ENCODE measurements at places on chromosomes 12 and 14.

- DNase-seq, result no peak
Observed at GRCh38 chr12:7856516-7856915, 16.2 kb downstream of the SLC2A14 start.

GRCh38 chr12:111685322-111685810 is 390 bp downstream of the BRAP start:
- DNase-seq, result no peak

GRCh38 chr14:78242086-78242485 is 71.9 kb downstream of the NRXN3 start:
- DNase-seq, result no peak

DNA sequence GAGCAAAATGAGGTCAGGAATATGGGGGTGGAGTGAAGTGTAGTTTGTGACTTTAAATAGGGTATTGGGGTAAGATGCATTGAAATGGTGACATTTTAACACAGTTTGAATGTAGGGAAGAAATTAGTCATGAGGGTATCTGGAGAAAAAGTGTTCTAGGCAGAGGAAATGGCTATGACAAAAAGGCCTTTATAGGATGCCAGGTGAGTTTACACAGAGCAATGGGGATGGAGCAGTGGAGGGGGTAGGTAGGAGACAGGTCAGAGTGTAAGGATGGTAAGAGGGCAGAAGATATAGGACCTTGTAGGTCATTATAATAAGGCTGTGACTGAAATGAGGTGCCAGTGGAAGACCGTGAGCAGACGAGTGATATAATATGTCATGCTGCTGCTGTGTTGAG is 30.4 kb downstream of the HEATR5A start:
- no peak for DNase-seq

DNA sequence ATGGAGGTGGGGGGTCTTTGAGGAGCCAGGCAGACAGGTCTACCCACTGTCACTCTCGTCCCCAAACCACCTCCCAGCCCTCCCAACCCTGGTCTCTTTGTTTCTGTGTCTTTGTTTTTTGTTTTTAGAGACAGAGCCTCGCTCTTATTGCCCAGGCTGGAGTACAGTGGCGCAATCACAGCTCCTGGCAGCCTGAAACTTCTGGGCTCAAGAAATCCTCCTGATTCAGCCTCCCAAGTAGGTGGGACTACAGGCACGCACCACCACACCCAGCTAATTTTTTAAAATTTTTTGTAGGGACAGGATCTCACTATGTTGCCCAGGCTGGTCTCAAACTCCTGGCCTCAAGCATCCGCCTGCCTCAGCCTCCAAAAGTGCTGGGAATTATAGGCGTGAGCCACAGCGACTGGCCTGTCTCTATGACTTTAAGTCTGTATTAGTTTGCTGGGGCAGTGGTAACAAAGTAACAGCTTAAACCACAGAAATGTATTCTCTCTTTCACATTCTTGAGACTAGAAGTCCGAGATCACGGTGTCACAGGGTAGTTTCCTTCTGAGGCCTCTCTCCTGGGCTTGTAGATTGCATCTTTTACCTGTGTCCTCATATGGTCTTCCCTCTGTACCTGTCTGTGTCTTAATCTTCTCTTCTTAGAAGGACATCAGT is 26.1 kb downstream of the DTX1 start:
- DNase-seq, result no peak

- DNase-seq, result no peak
Observed at GRCh38 chr12:106519607-106520021, 63.2 kb upstream of the RFX4 start.

DNA sequence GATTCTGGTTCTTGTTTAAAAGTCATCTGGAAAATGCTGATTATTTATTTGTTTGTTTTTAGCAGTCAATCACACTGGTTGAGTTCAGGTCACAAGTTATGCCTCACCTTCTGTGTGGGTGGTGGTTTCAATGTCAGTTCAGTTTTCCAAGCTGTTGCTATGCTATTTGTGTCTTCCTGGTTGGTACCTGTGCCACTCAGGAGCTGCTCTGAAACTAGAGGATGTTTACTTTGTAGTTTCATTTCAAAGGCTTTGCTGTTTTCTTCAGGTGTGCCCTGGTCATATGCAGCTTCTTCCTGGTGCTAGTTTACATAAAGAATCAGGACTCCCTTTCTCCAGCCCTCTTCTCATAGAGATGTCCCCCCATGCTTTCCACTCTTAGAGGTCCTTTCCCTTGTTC is 75.7 kb upstream of the PPP4R3A start:
- DNase-seq, result no peak

- DNase-seq, result peak; percentile 38
Observed at GRCh38 chr14:65170768-65171507, 68.6 kb upstream of the MAX start.

GRCh38 chr14:70828188-70828587 is 18.9 kb upstream of the MAP3K9 start:
- no peak for DNase-seq

GRCh38 chr12:480831-481816 is 21.4 kb downstream of the B4GALNT3 start:
- no peak for DNase-seq

- no peak for DNase-seq
Observed at GRCh38 chr14:92407410-92407809, 84.4 kb downstream of the SLC24A4 start.

DNA sequence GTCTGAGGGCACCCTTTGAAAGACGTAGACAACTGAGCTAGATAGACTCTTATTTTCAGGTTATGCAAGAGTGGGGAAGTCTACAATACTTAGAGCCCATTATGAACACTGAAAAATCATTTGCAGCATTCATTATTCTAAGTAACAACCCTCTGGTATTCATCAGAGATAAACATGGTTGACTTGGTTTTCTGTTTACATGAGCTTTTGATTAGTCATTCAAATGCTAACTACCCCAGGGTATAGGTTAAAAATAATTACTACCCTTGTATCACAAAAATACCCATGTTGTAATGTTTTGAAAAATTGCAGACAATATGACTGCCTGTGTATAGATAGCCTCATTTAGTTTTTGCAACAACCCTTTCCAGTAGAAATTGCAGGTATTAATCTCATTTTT is 78.5 kb downstream of the PPFIBP1 start:
- DNase-seq, result no peak

- no peak for DNase-seq
Observed at GRCh38 chr14:33287189-33287588, 348.5 kb downstream of the NPAS3 start.

GRCh38 chr12:13104409-13104808 is 942 bp upstream of the GSG1 start:
- no peak for DNase-seq

DNA sequence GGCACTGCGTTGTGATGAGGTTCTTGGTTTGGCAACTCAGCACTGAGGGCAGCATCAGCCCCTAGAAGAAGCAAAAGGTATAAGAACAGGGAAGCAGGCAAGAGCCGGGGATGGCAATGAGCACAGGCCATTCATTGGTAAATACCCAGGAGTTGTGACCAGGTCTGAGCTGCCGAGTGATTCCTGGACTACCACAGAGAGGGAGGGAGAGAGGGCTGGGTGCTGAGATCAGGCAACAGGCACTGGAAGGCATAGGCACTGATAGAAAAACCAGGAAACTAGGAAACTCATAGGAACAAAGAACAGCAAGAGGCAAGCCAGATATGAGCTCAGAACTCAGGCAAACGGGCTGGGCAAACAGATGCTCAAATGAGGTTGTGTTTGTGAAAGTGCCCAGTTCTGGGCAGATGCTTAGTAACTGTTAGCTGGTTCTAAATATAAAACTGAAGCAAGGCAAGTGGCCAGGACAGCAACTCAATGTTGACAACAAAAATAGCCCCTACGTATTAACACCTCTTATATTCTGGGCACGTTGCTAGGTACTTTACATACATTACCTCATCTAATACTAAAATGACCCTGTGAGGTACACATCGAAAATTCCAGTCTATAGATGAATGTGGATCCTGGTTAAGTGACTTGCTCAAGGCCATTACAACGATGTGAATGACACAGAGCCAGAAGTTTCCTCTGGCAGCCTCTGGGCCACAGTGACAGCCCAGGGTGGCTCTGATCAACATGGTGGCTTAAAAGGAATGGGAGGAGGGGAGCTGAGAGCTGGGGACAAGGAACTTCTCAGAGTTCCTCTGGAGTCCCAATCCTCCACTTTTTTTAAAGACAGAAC is 121.1 kb downstream of the PRMT8 start:
- no peak for DNase-seq

DNA sequence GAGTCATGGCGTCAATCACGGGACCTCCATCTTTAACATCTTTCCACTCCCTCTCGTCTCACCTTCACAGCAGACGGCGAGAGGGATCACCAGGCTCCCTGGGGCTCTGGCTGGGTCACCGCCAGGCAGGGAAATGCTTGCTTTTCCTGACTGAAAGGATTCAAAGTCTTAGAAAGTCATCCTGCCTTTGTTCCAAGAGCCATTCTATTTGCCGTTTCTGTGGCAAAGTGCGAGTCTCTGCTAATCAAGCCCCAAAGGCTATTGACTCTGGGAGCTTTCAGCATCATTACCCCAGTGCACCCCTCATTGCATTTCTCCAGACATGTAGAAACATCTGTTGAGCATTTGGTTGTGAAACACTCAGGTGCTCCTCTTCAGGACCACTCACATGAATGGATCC is 69.6 kb downstream of the GSC start:
- DNase-seq, result no peak

DNA sequence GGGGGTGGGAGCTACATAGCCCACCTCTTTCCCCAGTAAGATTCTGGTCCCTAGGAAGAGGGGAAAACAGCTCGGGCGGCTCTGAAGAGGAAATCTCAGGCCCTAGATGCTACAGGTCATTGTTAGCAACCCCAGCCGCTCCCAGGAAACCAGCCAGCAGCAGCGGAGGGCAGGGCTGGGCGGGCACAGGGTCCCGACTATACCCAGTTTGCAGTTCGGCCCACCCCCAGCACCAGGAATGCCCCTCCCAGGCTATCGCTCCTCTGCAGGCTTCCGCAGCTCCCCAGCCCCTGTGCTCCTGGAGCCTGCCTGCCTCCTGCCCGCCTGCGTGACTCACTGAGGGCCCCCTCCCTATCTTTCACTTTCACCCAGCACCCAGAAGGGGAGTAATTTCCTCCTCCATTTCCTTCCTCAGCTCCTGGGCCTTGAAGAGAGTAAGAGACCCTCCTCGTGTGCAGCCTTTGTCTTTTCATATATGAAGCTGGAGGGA is 27.2 kb upstream of the PNMA1 start:
- DNase-seq, result peak; percentile 71

DNA sequence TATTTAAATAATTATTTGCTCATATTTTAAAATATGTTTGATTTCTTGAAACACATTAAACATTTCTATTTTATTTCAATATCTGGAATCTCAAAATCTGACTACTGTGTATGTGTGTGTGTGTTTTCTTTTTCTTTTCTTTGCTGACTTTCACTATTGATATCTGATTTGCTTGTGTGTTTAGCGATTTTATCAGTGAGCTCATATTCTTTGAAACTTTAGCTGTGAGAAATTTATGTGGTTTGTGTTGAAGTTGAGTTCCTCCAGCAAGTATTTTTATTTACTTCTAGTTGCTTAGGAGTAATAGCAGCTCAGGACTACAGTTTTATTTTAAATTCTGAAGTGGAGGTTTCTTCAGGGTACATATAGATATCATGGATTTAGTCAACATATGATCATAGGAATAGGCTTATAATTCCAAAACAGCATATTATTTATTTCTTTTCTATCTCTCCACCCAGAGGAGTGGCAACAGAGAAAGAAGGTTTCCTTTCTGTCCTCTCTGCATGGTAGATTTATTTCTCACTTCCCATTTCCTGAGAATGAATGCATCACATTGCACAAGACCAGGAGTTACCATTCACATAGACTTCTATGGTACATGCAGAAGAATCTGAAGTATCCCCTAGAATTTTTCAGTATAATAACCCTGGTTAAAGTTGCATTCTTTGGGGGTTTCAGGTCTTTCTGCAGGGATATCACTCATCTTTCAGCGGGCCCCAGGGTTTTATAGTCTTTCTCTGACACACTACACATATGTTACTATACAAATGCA is 60.5 kb downstream of the PTPRQ start:
- DNase-seq, result no peak

GRCh38 chr12:39804898-39805297 is 185.3 kb upstream of the ABCD2 start:
- DNase-seq, result no peak

DNA sequence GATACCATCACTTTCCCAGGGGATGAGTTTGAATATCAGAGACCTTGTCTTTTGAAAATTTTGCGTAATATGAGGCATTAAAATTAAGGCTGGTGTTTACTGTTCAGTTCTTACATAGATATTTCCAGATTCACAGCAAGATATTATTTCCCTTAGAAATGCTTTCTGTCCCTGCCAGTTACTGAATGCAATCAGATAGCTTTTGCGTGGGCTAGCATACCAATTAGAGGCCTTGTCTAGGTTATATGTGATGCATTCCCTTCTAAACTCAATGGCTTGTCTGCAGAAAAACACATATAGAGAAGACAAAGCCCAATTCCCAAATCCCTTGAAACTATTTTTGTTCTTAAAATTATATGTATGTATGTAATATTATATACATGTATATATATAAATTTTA is 167.8 kb downstream of the RMST start:
- DNase-seq, result no peak

DNA sequence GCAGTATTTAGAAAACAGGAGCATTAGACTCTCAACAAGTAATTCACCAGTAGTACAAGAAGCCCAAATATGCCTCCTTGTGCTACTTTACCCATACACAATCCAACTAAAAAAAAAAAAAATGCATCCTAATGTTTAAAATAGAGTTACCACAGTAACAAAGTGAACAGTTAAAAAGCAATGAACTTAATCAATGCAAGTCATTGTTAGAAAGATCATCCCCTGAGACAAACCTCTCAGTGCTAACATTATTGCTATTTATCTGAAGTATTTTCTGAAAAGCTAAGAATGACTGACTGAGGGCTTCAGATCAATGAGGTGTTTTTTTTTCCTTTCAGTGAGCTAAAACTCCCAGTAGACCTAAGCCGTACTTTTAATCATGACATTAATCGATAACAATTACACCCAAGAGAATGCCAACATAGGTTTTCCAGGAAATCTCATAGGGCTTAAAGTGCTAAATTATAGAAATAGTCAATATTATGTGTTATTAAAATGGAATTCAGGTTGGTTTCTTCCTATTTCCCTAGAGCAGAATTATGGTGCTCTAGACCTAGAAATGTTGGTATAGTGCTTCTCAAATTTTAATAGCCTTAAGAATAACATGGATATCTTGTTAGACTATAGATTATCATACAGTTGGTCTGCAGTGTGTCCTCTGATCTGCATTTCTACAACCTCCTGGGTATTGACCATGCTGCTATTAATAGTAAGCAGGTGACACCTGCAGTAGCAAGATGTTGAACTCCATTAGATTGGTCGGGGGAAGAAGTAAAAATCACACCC is 123.0 kb downstream of the PRKD1 start:
- no peak for DNase-seq

Data from activated CD4-positive, alpha-beta T cell treated with anti-CD3 and anti-CD28 coated beads for 4 hours (primary cell).